COLO829 (cell line): ENCODE measurements at places on chromosomes 1 and 21.
A peak's percentile ranks its signal among the peaks of the same experiment; 100 is the strongest.

GRCh38 chr1:201015551-201016091 is 7.9 kb downstream of the KIF21B start:
- no peak for DNase-seq

DNA sequence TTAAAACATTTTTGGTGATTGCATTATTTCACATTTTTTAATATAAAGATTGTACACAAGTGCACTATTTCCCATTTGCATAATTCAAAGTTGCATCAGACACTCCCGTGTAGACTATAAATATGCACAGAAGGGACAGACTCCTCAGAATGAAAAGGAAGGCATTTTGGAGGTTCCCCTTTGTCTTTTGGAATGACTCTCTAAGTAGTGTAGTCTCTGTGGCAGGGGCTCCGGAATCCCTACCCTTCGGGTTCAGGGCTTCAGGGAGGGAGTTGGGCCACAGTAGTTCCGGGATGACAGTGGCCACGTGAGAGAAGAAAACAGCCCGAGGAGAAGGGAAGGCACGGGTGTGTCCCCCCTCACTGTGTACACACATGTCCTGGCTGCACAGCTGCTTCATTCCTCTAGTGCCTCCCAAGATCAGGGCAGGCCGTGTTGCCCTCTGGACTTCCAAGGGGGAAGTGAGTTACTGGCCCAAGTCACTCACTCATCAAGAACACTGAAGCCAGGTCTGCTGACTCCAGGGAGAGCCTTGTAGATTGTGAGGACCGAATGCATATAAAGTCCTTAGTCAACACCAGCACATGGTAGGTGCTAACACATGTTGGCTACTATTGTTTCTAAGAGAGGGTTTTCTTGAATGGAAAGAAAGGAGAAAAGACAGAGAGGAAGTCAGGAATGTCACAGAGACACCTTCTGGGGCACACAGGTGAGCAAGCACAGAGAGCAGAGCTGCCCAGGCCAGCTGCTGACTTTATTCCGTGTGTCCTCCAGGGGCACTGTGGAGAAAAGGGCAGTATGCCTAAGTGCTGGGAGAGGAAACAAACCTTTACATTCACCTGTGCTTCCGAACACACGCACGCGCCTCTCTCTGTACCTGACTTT is 39.8 kb downstream of the LHX4 start:
- DNase-seq, result no peak

DNA sequence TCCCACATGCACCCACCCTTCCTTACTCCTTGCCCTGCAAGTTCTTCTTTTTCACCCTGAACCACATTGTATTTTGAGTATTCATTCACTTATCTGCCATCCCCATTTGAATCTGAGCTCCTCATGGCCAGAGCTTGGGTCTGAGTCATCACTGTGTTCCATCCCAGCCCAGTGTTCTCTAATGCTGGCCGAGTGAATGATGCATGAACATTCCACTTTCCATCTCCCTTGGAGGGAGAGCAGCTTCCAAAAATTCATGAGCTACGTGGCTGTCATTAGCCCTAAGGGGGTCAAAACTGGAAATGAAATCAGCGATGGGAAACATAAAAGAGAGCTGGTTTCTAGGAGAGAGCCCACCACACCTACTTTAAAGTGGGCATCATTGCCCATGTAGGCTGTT is 187.0 kb upstream of the USP24 start:
- no peak for DNase-seq

DNA sequence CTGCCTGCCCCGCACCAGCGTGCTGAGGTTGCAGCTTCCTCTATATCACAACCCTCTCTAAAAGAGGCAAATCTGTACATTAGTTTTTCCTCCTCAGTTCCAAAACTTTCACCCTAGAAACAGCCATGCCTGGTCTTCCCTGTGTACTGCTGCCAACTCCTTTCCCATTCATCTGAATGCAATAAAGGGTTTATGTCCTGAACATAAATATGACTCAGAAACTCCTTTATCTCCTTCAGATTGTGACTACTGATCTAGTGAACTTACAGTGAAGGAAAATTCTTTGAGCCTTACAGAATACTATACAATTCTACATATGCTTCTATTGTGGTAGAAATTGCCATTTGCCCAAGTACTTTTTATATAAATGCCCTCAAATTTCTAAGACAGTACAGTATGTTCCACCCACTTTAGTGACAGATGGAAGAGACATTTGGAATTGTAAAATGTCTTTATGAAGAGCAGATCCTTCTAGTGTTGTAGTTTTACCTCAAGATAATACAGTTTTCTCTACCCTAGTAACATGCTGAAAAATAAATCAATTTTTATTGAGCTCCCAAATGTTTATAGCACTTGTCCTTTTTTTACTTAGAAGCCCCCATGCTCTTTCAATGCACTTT is 345.1 kb upstream of the SNX7 start:
- peak; percentile 30 for DNase-seq

DNA sequence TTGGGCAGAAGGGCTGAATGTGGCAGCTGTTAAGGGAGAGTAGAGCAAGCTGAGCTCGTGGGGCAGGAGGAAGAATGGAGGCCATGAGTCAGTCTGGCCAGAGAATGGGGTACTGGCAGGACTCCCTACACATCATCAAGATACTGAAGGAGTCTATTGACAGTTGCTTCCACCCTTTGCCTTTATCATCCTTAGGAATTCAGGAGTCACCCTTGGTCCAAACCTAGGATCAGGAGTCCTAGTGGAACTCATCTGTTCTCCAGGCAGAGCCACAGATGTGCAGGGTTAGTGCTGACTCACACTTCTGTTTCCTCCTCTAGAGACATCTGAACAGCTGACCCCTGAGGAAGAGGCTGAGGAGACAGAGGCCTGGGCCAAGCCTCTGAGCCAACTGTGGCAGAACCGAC is 18.7 kb upstream of the ST3GAL3 start:
- DNase-seq, result no peak

GRCh38 chr1:75126611-75127101 is 7.5 kb upstream of the LHX8 start:
- DNase-seq, result no peak

- DNase-seq, result no peak
Observed at GRCh38 chr1:59383963-59384362, 87.1 kb downstream of the FGGY start.

DNA sequence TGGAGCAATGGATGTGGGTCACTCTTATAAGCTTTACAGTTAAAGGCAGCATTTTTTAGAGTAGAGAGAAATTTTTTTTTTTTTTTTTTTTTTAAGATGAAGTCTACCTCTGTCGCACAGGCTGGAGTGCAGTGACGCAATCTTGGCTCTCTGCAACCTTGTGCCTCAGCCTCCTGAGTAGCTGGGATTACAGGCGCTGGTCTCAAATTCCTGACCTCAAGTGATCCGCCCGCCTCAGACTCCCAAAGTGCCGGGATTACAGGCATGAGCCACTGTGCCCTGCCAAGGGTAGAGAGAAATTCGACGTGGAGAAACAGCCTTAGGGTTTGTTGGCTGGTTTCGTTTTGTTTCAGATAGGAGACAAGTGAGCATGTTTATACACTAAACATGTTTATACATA is 594.2 kb upstream of the ADAMTS5 start:
- no peak for DNase-seq

GRCh38 chr1:217687511-217687910 is 56.4 kb downstream of the SPATA17 start:
- no peak for DNase-seq

- DNase-seq, result no peak
Observed at GRCh38 chr1:3231826-3232225, 162.8 kb downstream of the PRDM16 start.

GRCh38 chr1:181424786-181425403 is 58.4 kb upstream of the CACNA1E start:
- peak; percentile 72 for DNase-seq

- DNase-seq, result no peak
Observed at GRCh38 chr1:182802006-182802803, 12.6 kb downstream of the NPL start.

GRCh38 chr1:214466403-214467077 is 84.9 kb downstream of the PTPN14 start:
- no peak for DNase-seq

DNA sequence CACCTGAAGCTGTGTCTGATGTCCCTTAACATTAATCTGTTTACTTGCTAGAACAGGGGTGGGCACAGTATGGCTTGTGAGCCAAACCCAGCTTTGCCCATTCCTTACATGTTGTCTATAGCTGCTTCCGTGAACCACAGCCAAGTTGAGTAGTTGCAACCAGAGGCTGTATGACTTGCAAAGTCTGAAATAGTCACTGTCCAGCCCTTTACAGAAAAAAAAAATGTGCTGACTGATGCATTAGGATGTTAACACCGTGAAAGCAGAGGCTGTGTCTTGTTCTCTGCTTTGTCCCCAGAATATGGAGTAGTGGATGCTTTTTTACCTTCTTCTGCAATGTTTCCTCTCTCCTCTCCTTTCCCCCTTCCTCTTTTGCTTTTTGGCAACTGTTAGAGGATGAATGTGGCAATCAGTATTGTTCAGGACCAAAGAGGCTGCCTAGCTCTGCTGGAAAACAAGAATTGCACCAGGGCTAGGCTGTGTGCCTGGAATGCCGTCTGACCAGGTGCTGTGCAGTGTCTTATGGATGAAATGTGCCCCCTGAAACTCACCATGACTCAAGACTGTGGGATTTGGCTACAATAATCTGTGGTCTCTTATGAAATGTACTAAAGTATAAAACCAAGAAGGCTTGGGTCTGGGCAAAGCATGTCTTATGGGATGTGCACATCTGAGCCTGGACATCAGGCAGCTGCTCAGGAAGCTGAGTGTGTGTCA is 79.6 kb upstream of the GCLM start:
- DNase-seq, result no peak

GRCh38 chr1:224615861-224616755 is at the start of gene CNIH3:
Gene CNIH3, plus strand, starts transcription at chr1:224616317. Its CDS starts 858 bp downstream, at chr1:224617175.
- no peak for DNase-seq

GRCh38 chr1:62380181-62380580 is 56.7 kb upstream of the USP1 start:
- DNase-seq, result no peak

DNA sequence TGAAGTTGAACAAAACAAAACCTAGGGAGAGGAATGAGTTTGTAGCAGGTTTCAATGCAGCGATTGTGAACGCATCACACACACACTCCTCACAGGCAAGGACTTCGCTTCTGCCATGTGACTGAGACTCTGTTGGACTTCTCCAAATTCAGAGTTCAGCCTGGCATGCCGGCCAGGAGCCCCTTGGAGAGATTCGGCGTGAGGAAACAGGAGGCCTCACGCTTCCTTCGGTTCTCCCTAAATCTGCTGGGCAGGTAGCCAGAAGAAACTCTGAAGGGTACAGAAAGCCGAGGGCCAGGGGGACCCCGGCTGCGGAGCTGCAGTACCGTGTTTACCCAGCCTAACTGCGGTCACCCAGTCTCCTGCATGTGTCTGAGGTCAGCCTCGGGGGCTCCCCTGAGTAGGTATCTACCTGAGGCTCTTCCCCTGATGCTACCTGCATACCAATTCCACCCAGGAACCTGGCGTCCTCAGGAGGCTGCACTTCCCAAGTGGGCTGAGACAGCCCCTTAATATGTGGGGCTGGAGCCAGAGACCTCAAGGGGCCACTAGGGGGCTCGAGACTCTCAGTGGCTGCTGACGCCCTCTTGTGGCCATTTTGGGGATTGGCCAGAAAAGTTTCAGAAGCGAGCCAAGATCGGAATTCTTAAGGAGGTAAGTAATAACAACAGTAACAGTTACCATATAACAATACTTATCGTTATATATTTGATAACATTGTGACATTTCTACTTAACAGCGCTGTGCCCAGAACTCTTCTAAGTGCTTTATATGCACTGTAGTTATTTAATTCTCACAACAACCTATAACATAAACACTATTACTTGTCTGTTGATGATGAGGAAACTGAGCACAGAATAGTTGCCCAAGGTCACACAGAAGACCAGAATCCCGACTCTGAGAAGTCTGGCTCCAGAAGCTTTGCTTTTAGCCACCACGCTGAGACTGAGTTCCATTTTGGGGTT is 2.7 kb upstream of the ANXA9 start:
- DNase-seq, result peak; percentile 93

- DNase-seq, result no peak
Observed at GRCh38 chr1:73755649-73756048, 442.3 kb downstream of the LRRIQ3 start.

DNA sequence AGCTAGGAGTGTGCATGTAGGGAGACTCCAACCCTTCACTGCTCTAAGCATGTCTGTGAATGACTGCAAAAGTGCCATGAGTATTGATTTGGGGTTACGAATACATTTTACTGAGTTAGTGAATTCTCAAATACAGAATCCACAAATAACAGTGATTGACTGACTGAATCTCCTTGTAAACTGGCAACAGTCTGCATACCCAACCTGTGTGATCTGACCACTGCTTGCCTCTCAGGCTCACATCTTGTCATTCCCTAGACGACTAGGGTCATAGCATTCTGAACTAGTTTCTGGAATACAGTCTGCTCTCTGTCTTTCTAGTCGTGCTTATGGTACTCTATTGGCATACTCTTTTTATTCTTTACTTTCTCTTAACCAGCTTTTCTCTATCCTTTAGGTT is 7.4 kb downstream of the RRP15 start:
- no peak for DNase-seq

DNA sequence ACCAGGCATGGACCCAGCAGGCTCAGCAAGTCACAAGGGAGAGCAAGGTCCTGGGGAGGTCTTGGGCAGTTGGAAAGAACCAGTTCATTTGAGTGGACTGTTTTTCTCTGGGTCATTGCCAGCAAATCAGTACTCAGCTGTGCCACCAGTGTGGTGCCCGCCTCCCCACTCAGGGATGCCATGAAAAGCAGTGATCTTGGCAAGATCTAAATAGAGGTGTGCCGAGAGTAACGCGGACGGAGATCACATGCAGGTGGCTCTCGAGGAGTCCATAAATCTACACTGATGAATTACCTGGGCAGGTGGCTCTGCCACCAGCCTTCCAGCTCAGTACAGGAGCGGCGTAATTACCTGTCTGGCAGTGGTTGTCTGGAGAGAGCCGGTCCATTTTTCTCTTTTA is 642.2 kb downstream of the PTPRU start:
- no peak for DNase-seq

- DNase-seq, result no peak
Observed at GRCh38 chr1:154908937-154909336, 27.6 kb downstream of the PMVK start.

GRCh38 chr1:198605406-198605805 is 33.4 kb upstream of the PTPRC start:
- no peak for DNase-seq

DNA sequence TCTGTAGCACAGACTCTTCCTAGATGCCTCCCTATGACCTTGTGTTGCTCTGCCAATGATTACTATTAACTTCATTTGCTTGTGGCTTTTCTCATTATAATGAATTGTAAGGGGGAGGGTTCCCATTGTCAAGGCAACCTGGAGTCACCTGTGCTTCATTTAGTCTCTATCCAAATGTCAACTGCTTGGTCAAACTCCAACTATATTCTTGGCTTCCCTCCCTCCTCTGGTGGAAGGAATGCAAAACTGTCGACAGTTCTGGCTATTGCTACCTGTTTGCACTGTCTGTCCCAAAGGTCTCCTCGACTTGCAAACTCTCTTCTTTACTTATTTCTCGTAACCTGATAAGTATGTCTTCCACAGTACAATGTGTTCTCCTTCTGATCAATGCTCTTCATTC is 100.3 kb downstream of the CACNA1E start:
- no peak for DNase-seq

GRCh38 chr1:193513032-193513431 is 326.6 kb upstream of the B3GALT2 start:
- DNase-seq, result no peak

GRCh38 chr1:149885339-149886120 is 13.8 kb upstream of the BOLA1 start:
- peak; percentile 78 for DNase-seq

- DNase-seq, result peak; percentile 15
Observed at GRCh38 chr21:32131960-32132359, 146.9 kb downstream of the MIS18A start.
